ENCODE measurements at places on chromosomes 12 and 14. TPM values are rescaled to one million over a fixed set of nuclear protein-coding genes. Genes with fewer than 3 reads are reported as not detected.

DNA sequence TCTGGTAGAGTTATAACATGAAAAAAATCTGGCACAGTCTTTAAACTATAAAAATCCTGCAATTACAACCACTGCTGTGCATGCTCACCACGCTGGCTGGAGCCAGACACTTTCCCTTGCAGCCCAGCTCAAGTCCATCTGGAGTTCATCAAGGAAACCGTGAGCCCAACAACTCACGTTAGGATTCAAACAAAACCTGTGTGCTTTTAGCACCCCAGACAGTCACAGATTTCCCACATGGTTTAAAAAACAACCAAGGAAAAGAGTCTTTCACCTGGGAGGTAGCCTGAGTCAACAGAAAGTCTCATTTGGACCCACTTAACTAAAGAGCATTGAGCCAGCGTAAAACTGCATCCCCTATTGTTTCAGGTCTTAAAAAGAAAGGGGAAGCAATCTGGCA, 4.7 kb downstream of the LRIG3 start:
- DNase-seq: no peak

GRCh38 chr14:104705340-104706047, 16.1 kb downstream of the INF2 start:
- DNase-seq: no peak

- peak; percentile 87 for DNase-seq
Observed at GRCh38 chr12:57896434-57897201, 44.7 kb upstream of the ATP23 start.

GRCh38 chr14:52402812-52403526, 88.9 kb downstream of the PTGER2 start:
- DNase-seq: no peak

- DNase-seq: no peak
Observed at GRCh38 chr12:50707396-50707795, 56.5 kb upstream of the ATF1 start.

- no peak for DNase-seq
Observed at GRCh38 chr14:69048456-69048855, 69.4 kb upstream of the ACTN1 start.

PRB2 gene
- not detected for total RNA-seq

Data from Right ventricle myocardium inferior (tissue), 1 donor.